A549 treated with CpdA at 1 μM for 4 hours (cell line): ENCODE measurements at places on chromosomes 16 and 17. TPM values are rescaled to one million over a fixed set of nuclear protein-coding genes. Genes with fewer than 3 reads are reported as not detected.

The KRTAP9-8 gene
- not detected in 5 replicates for total RNA-seq

The FBXO39 gene
- not detected in 5 replicates for total RNA-seq

The RFNG gene
- total RNA-seq: 14.4 to 26.4 TPM (median 23.6 TPM) in 5 replicates

The HIC1 gene
- 0.86 to 2.0 TPM (median 1.6 TPM) in 5 replicates for total RNA-seq

The CIITA gene
- 0.08 to 0.17 TPM (median 0.16 TPM) in 5 replicates for total RNA-seq
